ENCODE measurements at places on chromosomes 1 and 21. TPM values are rescaled to one million over a fixed set of nuclear protein-coding genes. Genes with fewer than 3 reads are reported as not detected.
A peak's percentile ranks its signal among the peaks of the same experiment; 100 is the strongest.

Gene SCAF4
- total RNA-seq: 66.9 TPM

Gene SLC44A5
- 0.14 TPM for total RNA-seq

Gene RAD54L
- 23.3 TPM for total RNA-seq

DNA sequence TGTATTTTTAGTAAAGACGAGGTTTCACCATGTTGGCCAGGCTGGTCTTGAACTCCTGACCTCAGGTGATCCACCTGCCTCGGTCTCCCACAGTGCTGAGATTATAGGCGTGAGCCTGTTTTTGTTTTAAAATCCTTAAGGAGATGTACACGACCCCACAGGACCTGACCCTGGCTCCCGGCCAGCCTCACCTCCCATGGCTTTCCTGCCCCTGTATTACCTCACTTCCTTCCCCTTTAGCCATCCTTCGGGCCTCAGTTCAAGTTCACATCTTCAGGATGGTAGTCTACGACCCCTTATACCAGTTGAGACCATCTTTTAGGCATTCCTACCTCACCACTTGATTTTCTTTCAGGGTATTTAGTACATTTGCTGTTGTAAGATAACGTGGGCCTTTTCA lies 36.3 kb downstream of the TCP10L start:
- no peak overlapping the region for H3K27ac ChIP-seq
- H3K4me1 ChIP-seq: no peaks in the 10 kb centered on the region

DNA sequence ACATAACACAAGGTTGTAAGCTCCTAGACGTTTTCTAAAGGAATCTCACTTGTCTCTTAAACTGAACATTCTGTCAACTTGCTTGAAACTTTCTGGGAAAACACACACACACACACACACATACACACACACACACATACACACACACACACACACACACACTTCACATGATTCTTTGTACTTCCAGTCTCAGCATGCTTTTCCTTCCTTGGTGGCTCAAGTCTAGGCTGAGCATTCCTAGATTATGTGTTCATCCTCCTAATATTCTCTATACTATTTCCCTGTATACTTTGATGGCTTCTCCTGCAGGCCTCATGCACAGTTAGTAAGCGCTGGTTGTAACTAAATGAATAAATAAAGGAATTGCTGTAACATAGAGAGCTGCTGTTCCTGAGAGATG lies 372.1 kb downstream of the PTPRC start:
- H3K36me3 ChIP-seq: peaks cover 6% of the 10 kb centered on the region
- H3K27me3 ChIP-seq: no peaks in the 10 kb centered on the region
- H3K4me1 ChIP-seq: peaks cover 60% of the 10 kb centered on the region
- H3K27ac ChIP-seq: peak overlapping the region; percentile 57
- DNase-seq: no peak

DNA sequence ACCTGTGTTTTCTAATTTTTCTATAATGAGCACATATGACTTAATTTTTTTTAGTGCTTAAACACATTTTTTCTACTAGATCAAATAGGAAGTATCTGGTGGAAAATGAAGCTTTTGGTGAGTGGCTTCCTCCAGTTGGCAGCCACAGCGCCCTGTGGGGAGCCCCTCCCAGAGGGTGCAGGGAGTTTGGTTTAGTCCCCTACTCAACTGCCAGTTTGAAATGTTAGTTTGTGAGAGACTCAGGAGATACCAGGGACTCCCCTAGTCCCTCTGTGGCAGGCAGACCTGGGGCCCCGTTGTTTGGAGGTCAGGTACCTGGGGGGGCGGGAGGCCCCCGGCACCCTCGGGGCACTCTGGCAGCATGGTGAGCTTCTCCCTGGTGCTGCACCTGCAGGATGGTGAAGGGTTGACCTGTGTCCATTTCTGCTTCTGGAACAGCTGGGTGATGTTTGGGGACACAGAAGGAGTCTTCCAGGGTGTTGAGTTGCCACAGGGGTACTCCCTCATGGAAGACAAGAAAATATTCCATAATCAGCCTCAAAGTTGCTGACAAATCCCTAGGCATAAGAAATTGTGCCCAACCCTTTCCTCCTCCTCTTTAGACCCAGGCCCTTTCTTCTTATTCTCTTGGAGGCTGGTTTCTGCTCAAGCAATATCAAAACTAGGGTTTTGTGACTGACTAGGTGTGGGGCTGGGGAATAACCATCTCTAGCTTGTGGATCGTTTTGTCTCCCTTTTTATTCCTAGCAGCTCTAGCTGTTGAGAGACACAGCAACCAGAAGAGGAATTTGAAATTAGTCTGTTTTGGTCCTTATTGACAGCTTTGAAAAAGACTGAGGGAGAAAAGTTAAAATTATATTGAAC lies 91.6 kb downstream of the ABCA4 start:
- H3K36me3 ChIP-seq: no peaks in the 10 kb centered on the region
- peaks cover 30% of the 10 kb centered on the region for H3K4me1 ChIP-seq
- peaks cover 3% of the 10 kb centered on the region for H3K27me3 ChIP-seq
- no peak for DNase-seq
- no peak overlapping the region for H3K4me3 ChIP-seq

DNA sequence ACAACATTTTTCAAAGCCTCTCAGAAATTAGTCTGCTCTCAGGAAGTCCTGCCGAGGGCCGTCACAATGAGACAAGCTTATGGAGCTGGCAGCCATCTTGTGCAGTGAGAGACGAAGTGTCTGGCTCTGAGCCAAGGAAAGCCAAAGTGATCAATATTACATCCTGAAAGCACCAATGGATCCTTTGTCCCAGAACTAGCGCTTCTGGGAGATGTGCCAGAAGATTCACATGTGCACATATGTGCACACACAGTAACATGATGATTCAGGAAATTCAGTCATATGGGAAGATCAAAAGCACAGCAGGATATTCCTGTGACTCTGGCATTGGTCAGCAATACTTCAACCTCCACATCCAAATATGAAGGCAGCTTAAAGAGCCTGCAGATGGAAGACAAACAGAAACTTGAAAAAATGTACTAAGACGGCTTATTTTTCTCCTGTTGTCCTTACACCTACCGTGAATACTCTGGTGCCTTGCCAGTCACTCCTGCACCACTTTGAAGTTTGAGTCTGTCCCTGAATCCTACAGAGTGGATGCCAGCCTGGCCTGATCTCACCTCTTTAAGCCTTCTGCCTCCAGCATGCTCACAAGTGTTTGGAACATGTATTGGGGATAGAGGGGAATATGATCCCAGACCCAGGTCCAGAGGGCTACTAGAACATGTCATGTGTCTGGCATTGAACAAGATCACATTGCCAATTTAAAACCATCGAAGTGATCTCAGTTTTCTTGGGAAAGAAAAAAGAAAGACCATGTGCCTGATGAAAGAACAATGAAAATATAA lies 44.5 kb upstream of the PRRX1 start:
- H3K27me3 ChIP-seq: peaks cover 3% of the 10 kb centered on the region
- no peak for DNase-seq
- H3K27ac ChIP-seq: no peak overlapping the region
- no peaks in the 10 kb centered on the region for H3K36me3 ChIP-seq

DNA sequence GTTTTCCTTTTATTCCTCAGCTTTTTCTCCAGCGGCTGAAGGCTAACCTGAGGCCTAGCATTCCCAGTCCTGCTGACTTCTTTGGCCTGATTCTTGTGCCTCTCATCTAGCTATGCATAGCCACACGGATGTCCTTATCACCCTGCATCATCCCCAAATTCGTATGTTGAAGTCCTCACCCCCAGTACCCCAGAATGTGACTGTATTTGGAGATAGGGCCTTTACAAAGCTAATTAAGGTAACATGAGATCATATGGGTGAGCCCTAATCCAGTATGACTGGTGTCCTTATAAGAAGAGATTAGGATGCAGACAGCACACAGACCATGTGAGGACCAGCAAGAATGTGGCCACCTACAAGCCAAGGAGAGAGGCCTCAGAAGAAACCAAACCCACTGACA lies 44.6 kb downstream of the CDCP2 start:
- H3K27me3 ChIP-seq: no peaks in the 10 kb centered on the region
- DNase-seq: no peak
- H3K27ac ChIP-seq: no peak overlapping the region
- H3K36me3 ChIP-seq: no peaks in the 10 kb centered on the region
- no peak overlapping the region for H3K4me3 ChIP-seq

- H3K4me1 ChIP-seq: no peaks in the 10 kb centered on the region
- H3K4me3 ChIP-seq: no peak overlapping the region
- no peak overlapping the region for H3K27ac ChIP-seq
- no peaks in the 10 kb centered on the region for H3K36me3 ChIP-seq
These were observed 838.2 kb upstream of the RGS18 start for GRCh38 chr1:191320062-191320461.

DNA sequence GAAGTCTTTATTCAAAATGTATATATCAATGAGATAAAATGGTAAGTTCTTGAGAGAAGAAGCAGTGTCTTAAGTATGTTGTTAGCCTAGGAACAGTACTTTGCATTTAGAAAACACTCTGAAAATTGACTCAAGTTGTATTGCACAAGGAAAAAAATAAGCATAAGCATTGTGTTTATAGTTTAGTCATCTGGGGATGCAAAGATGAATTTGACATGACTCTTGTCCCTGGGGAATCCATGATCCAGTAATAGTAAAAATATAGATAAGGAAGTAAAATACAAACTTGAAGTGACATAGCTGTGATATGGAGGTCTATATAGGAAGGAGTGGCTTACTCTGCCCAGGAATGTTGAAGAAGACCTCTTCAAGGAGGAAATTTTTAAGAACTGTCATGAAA lies 185.0 kb upstream of the PTBP2 start:
- no peak overlapping the region for H3K4me3 ChIP-seq
- DNase-seq: no peak
- H3K27me3 ChIP-seq: no peaks in the 10 kb centered on the region
- H3K4me1 ChIP-seq: no peaks in the 10 kb centered on the region

- no peaks in the 10 kb centered on the region for H3K4me1 ChIP-seq
- no peak overlapping the region for H3K27ac ChIP-seq
- DNase-seq: no peak
- no peaks in the 10 kb centered on the region for H3K36me3 ChIP-seq
- H3K4me3 ChIP-seq: no peak overlapping the region
These were observed 74.7 kb upstream of the OLFM3 start for GRCh38 chr1:102071451-102071850.

GRCh38 chr1:160097151-160097910 lies 1.1 kb downstream of the IGSF8 start:
- no peak for DNase-seq
- no peaks in the 10 kb centered on the region for H3K27me3 ChIP-seq
- H3K27ac ChIP-seq: peak overlapping the region; percentile 76
- H3K4me3 ChIP-seq: peak overlapping the region; percentile 89
- no peaks in the 10 kb centered on the region for H3K36me3 ChIP-seq
- H3K4me1 ChIP-seq: peaks cover 45% of the 10 kb centered on the region

DNA sequence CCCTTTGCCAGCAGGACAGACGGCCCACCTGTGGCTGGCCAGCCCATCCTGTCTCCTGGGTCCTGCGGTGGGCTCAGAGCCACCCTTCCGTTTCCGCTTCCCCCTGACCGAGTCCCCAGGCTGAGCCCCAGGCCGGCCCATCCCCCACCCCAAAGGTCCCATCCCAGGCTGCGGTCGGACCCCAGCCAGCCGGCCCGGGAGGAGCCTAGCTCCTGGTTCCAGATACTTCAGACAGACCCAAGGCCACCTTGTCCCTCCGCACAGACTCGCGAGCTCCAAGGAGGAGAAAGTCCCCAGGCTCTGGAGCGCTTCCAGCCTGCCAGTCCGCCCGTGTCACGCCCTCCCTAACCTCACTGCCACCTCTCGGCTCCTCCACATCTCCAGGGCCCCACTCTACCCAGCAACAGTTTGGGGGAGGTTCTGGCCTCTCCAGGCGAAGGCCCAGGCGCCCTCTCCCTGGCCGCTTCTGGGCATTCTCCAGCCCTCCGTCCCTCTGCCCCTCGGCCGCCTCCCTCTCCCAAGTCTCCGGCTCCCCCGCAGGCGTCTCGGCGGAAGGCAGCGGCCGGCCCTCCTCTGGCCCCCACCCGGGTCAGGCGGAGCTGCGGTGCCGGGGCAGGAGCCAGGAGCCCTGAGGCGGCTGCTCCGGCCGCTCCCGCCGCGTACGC lies 835 bp downstream of the LRRN2 start:
- no peak for DNase-seq
- H3K4me1 ChIP-seq: peaks cover 4% of the 10 kb centered on the region
- H3K27me3 ChIP-seq: peaks cover 26% of the 10 kb centered on the region
- H3K4me3 ChIP-seq: no peak overlapping the region
- H3K27ac ChIP-seq: no peak overlapping the region

Data from natural killer cell treated with Interleukin-12 subunit alpha and Interleukin-12 subunit beta and Interleukin-15 and Interleukin-18, amount 100 ng/mL, for 72 hours (primary cell).